CD4-positive, alpha-beta T cell treated with Interleukin-21 for 1 hour (primary cell): ENCODE measurements at places on chromosomes 12 and 14.

DNA sequence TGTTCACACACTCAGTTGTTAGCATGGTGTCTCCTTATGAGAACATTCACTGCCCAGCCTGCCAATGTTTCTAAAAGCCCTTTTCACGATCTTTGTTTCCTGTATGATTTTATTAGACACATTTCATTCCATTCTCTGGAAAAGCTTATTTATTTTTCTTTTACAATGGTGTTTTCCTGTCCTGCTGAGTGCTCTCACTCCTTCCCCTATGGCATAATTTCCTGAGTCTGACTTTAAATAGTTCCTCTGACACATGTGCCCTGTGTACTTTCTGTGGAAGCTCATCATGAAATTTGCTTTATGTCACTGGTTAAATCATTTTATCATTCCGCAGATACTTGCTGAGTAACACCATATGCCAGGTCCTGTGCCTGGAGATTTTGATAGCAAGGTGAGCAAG lies 612.0 kb downstream of the FLRT2 start:
- DNase-seq = no peak

DNA sequence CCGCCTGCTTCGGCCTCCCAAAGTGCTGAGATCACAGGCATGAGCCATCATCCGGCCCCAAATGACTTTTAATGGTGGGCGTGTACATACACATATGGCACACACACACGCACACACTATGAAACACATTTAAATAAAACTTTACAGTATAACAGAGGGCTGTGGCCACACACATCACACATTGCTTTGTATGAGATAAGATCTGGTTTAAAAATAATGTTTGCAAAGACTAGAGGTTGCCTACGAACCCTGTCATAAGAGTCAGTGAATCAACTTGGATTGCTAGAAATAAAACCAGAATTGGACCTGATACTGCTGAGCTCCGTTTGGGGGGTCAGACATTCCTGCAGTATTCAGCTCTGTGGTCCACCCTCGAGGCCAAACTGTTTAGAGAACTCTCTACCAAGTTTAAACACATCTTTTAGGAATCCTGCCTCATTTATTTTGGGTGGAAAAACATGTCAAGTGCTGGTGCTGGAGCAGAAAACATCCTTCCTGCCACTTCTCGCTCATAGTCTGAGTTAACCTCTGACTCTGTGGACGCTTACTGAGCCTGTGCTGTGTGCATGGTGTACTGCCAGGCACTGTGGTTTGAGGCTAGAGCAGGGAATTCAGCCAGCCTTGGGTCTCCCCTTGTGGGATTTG lies 47.8 kb upstream of the EML1 start:
- no peak for DNase-seq

DNA sequence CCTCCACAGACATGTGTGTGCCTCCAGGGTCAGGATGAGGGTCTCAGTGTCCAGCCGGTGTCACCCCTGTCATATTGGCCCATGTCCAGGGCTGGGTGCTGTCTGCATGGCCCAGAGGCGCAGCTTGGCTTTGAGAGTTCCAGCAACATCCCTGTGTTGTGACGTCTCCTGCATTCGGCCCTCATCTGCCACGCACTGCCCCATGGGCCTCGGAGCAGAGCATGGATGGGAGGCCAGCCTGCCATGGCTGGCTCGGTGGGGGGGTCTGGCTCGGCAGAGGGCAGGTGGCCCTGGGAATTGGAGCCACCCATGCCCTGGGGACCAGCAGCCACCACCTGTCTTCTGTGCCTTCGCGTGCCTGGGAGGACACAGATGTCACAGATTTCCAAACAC lies 10.8 kb upstream of the TEX22 start:
- no peak for DNase-seq

- DNase-seq = no peak
Measured at GRCh38 chr12:65608319-65608916, 215.9 kb upstream of the HMGA2 start.

GRCh38 chr14:51540364-51540763 lies 111.3 kb upstream of the FRMD6 start:
- no peak for DNase-seq

DNA sequence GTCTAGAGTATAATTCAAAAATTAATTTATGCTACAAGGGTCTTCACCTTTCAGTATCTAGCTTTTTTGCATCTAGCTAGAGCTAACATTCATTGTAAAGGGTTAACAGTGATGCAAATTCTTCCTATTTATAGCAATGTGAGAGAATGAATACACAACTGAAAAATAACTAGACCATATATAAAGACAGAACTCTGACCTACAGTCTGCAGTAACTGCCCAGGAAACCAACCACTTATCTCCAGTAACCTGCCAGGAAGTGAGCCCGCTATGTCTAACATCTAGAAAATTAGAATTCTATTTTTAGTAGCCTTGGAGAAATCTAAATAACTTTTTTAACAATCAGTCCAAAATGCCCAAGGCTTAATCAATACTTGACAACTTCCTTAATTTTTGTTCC lies 1021.9 kb downstream of the LRFN5 start:
- no peak for DNase-seq

DNA sequence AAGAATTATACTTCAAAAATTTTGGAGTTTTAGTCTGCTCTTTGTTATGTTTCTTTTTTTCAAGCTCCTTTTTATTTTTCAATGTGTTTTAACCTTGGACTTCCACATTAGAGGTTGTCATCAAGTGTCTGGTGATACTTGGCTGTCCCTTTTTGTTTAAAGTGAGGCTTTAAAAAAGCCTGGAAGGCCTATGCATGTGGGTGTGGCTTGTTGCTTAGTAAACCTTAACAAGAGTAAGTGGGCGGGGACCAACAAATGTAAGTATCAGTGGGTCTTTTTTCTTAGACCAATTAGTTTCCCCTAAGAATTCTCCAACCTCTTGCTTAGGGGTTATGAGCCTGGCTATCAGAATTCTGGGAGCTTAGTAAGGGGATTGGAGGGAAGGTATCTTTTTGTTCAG lies 26.4 kb downstream of the HCFC2 start:
- no peak for DNase-seq

- no peak for DNase-seq
Measured at GRCh38 chr12:109910969-109911348, 10.9 kb downstream of the TCHP start.

- DNase-seq = peak; percentile 22
Measured at GRCh38 chr12:124391340-124392261, 96.7 kb downstream of the RFLNA start.

DNA sequence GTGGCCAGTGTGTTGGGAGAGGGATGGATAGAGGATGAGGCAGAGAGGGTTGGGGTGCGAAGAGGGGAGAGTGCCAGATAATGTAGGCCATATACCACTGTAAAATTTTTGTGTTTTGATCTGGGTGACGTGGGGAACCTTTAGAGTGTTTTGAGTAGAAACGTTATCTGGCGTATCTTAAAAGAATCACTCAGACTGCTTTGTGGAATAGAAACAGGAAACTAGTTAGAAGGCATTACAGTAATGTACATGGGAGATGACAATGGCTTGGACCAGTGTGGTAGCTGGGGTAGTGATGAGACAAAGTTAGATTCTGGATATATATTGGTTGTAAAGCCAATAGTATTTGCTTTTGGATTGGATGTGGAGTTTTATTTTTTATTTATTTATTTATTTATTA lies 20.6 kb downstream of the ATF1 start:
- no peak for DNase-seq

- no peak for DNase-seq
Measured at GRCh38 chr12:83128540-83128939, 441.8 kb downstream of the TMTC2 start.

GRCh38 chr12:113860950-113861349 lies 105.2 kb downstream of the RBM19 start:
- no peak for DNase-seq

DNA sequence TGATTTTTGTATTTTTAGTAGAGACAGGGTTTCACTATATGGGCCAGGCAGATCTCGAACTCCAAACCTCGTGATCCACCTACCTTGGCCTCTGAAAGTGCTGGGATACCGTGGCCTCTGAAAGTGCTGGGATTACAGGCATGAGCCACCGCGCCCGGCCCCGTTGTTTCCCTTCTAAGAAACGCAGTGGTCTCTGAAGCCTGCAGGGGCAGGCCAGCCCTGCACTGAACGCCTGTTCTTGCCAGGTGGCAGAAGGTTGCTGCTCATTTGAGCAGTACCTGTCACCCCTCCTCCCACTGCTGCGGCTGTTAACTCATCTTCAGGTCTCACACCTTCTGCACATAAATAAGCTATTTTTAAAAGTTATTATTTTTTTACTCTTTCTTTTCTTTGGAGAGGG lies 24.3 kb downstream of the GPRC5A start:
- no peak for DNase-seq

DNA sequence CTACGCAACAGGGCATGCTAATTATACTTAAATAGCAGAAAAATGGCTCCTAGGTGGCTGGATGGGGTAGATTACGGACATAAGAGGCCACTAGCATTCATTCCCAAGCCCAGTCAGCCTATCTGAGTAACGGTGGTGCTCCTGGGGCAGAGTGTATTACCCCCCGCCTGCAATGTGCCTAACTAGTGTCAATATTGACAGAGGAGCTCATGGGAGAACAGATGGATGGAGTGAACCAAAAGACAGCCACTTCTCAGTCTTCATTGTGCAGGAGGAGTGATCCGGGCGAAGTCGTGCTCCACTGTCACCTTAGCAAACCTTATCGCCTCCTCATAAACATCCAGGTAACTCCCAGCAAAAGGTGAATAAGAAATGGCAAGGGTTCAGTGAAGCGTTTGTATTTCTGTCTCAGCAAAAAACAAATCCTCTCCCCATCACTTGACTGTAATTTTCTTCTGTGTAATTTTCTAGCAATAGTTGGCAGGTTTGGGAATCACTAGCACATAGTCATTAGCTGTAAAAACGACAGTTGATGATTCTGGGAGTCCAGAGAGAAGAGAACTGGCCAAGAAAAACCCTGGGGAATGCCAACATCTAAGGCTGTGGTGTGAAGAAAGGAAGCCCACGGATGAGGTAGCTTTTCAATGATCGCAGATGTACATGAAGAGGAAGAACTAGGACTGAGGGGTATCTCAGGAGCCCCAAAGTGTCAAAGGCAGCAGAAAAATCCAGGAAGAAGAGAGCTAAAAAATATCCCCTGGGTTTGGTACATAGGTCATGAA lies 126.6 kb upstream of the BCL2L14 start:
- DNase-seq = no peak

- no peak for DNase-seq
Measured at GRCh38 chr12:84701041-84701440, 211.6 kb downstream of the SLC6A15 start.

DNA sequence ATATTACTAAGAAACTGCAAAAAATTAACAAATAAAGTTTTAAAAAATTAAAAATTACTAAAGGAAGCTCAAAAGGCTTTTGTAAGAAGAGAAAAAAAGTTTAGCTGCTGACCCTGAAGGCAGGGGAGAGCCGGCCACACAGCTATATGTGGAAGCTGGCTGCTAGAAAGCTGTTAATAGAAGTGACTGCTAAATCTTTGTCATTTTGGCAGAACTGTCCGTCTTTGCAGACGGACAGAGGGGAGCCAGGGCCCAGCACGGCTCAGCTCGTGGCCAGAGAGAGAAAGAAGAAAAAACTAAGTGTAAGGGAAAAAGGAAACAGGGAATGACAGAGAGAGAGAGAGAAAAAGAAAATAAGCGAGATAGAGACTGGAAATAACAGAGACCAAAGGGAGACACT lies 27.9 kb downstream of the PRMT8 start:
- no peak for DNase-seq

- DNase-seq = no peak
Measured at GRCh38 chr14:100782516-100783320, 43.2 kb upstream of the MEG3 start.

DNA sequence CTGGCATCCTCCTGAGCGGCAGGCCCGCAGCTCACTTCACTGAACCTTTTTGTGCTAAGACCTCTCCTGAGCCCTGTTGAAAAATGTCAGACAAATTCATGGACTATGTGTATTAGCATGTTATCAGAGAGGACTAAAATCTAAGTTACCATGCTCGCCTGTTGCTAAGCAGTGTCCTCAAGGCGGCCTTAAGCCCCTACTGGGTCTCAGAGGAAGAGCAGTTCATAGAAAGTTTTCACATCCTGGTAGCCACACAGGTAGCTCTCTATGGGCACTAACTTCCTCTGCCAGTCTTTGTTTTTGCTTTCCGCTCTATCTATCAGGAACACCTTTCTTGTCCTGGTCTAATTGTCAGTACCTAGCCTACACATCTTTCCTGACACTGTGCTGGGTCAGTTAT lies 306.6 kb upstream of the MIS18BP1 start:
- no peak for DNase-seq

- DNase-seq = no peak
Measured at GRCh38 chr12:130334937-130335336, 2.8 kb upstream of the PIWIL1 start.

DNA sequence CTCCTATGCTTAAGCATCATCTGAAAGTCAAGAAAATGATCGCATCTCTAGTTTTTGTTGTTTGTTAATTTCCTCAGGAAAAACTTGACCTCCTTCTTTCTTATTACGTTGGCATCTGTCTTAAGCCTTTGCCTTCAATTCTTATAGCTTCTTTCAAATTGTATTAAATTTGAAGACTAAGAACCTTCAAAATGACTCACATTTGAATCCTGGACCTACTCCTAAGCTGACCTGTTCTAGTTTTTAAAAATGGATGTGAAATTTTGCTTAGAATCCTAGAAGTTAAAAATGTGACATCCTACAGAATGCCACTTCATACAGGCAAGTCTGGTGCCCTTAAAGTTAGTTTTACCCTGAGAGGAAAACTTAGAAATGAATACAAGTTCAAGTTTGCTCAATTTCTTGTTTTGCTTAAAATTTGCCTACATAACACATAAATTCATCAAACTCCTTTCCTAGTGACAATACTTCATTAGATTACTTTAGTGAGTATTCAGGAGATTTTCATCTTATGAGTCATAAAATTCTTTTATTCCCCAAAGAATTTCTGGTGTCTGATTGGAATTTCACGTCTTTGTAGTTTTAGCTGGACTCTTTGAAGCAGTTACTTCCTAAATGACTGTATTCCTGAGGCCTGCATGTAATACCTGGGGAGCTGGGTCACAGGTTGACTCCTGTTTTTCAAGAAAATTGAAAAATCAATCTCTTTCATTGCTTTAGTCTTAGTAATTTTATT lies 152.3 kb downstream of the MSRB3 start:
- no peak for DNase-seq

DNA sequence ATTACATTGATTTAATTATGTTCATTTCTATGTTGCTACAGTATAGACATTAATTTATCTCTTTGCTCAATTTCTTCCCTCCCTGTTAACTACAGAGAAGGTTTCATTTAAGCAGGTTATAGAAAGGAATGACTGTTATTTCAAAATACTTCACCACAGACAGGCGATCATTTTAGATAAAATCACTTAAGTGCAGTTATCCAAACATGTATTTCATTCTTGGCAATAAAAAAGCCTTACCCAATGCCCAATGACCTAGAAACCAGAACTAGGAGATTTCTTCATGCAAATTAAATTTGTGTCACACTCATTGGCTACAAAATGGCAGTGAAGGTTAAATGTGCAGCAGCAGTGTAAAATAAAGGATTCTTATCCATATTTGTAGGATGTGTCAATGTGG lies 266.4 kb downstream of the KCNH5 start:
- DNase-seq = no peak

- no peak for DNase-seq
Measured at GRCh38 chr12:124549629-124550028, 17.8 kb downstream of the NCOR2 start.
